ENCODE measurements at places on chromosomes 4 and X.

- no peak for DNase-seq
Observed at GRCh38 chr4:165006456-165006855, 25.3 kb upstream of the TRIM60 start.

GRCh38 chr4:118817178-118817930 lies 18.6 kb downstream of the SEC24D start:
- no peak for DNase-seq

- no peak for DNase-seq
Observed at GRCh38 chr4:105858466-105859040, 36.7 kb upstream of the NPNT start.

DNA sequence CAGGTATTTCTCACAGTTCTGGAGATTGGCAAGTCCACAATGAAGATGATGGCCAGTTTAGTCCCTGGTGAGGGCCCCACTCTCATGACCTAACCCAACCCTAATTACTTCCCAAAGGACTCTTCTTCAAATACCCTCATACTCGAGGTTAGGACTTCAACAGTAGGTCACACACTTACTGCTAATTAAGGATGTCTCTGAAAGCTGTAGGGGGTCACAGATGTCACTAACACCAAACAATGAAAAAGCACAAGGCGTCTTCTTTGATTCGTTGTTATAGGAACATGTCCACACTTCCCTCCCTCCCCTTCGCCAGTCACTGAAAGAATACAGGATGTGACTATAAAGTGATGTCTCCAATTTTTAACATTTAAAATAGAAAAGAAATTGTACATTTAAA lies 309.7 kb downstream of the PACRGL start:
- DNase-seq, result no peak
